Effector memory CD8-positive, alpha-beta T cell (primary cell): ENCODE measurements at places on chromosomes 1 and 21.

DNA sequence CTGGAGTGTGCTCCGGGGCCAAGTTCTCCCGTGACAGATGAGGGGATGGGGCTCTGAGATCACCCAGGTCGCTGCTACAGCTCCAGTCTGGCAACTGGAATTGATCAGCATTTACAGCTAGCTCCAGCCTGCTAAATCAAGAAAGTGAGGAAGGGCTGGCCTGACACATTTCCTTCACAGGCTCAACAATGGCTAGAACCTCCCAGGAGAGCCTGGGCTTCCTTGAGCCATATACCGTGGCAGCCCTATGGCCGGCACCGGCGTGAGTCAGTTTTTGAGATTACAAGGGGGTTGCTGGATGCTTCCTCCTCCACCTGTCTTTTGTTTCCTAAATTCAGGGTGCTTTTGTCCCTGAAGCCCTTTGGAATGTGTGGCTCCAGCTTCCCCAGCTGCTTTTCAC lies 104.2 kb downstream of the ETS2 start:
- H3K27me3 ChIP-seq: peaks cover 33% of the 10 kb centered on the region
- H3K36me3 ChIP-seq: no peaks in the 10 kb centered on the region
- H3K27ac ChIP-seq: no peak overlapping the region
- no peaks in the 10 kb centered on the region for H3K4me1 ChIP-seq
- no peak overlapping the region for H3K4me3 ChIP-seq

DNA sequence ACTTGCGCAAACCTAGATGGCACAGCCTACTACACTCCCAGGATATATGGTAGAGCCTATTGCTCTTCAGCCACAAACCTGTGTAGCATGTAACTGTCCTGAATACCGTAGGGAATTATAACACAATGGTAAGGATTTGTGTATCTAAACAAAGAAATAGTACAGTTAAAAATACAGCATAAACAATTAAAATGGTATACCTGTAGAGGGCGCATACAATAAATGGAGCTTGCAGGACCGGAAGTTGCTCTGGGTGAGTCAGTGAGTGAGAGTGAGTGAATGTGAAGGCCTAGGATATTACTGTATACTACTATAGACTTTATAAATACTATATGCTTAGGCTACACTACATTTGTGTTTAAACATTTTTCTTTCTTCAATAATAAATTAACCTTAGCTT lies 99.3 kb downstream of the PLD5 start:
- no peaks in the 10 kb centered on the region for H3K27me3 ChIP-seq
- no peaks in the 10 kb centered on the region for H3K36me3 ChIP-seq
- no peak overlapping the region for H3K27ac ChIP-seq
- no peaks in the 10 kb centered on the region for H3K4me1 ChIP-seq
- DNase-seq: no peak

GRCh38 chr21:28489162-28489561 lies 503.5 kb downstream of the LTN1 start:
- no peaks in the 10 kb centered on the region for H3K36me3 ChIP-seq
- H3K27me3 ChIP-seq: no peaks in the 10 kb centered on the region
- no peak overlapping the region for H3K27ac ChIP-seq
- no peaks in the 10 kb centered on the region for H3K4me1 ChIP-seq
- H3K4me3 ChIP-seq: no peak overlapping the region

DNA sequence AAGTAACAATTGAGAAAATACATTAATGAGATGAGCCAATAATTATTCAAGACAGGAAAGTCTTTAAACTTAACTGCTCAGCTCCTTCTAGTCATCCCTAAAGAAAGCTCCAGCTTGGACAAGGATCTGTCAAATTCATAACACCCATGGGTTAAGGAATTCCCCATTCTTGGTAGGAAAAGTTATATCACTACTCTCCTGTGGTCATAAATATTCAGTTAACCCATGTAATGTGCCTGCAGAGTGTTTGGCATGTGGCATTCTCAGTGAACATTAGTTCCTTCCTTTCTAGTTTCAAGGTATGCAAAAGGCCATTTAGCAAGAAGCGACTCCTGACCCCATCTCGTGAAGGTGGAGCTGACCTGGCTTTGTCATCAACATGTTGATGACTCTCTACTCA lies 76.7 kb upstream of the VCAM1 start:
- no peak overlapping the region for H3K27ac ChIP-seq
- DNase-seq: no peak
- no peaks in the 10 kb centered on the region for H3K36me3 ChIP-seq
- no peak overlapping the region for H3K4me3 ChIP-seq

GRCh38 chr1:103129796-103130195 lies 21.5 kb upstream of the COL11A1 start:
- no peaks in the 10 kb centered on the region for H3K4me1 ChIP-seq
- H3K4me3 ChIP-seq: no peak overlapping the region
- H3K36me3 ChIP-seq: no peaks in the 10 kb centered on the region
- no peak for DNase-seq
- H3K27me3 ChIP-seq: no peaks in the 10 kb centered on the region

DNA sequence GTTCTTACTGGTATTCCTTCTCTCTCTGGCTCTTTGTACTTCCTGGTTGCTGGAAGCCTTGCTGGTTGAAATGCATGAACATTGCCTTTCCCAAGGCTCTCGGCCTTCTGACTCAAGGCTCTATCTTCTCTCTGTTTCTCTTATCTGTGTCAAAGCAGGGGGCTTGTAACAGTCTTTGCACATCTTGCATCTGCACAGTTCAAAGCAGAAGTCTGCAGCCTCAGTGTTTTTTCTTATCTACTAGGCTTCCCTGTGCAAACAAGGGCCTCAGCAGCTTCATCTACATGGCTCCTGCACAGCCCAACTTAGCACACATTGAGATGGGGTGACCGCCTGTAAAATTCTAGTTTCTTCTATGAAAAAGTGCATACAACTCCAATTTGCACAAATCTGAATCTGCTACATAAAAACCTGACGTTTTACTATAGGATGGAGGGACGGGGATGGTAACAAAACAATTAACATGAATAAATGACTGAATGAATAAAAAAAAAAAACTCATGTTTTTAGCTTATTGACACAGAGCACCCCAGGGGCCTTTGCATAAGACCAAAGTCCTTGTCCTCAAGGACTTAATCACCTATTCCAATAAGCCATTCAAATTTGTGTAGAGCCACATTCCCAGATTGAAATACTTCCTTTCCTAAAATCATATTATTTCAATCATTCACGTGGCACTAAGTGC lies 458.3 kb downstream of the LMO4 start:
- H3K4me1 ChIP-seq: no peaks in the 10 kb centered on the region
- no peak overlapping the region for H3K4me3 ChIP-seq
- no peak overlapping the region for H3K27ac ChIP-seq
- no peak for DNase-seq

DNA sequence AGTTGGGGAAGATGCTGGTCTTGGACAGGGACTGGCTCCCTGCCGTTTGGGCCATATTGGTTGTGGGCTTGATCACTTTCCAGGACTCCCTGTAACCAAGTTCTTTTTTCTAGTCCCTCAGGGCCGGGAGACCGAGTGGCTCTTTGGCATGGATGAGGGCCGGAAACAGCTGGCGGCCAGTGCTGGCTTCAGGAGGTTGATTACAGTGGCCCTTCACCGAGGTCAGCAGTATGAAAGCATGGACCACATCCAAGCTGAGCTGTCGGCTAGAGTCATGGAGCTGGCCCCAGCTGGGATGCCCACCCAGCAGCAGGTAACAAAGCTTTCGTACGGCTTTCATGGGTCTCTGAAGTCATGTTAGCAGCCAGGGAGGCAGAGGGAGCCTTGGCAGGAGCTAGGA lies 4.3 kb downstream of the METTL13 start:
- peaks cover 43% of the 10 kb centered on the region for H3K4me1 ChIP-seq
- DNase-seq: no peak
- H3K36me3 ChIP-seq: peaks cover 54% of the 10 kb centered on the region
- H3K27ac ChIP-seq: no peak overlapping the region
- no peaks in the 10 kb centered on the region for H3K27me3 ChIP-seq
- H3K4me3 ChIP-seq: no peak overlapping the region

- DNase-seq: no peak
- H3K4me1 ChIP-seq: no peaks in the 10 kb centered on the region
- no peak overlapping the region for H3K27ac ChIP-seq
- no peak overlapping the region for H3K4me3 ChIP-seq
- H3K36me3 ChIP-seq: no peaks in the 10 kb centered on the region
Measured at GRCh38 chr21:23949493-23949892, 1657.8 kb downstream of the MRPL39 start.

DNA sequence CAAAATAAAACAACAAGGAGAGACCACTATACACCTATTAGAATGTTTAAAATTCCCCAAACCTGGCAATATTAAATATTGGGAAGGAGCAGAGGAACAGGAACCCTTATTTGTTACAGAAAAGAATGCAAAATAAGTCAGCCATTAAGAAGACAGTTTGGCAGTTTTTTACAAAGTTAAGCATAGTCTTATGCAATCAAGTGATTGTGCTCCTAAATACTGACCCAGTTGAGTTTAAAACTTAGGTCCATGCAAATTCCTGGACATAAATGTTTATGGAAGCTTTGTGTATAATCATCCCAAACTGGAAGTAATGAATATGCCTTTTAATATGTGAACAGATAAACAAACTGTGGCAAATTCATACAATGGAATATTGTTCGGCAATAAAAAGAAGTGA lies 72.9 kb upstream of the RGS4 start:
- no peaks in the 10 kb centered on the region for H3K36me3 ChIP-seq
- DNase-seq: no peak
- H3K27me3 ChIP-seq: peaks cover 18% of the 10 kb centered on the region
- no peak overlapping the region for H3K4me3 ChIP-seq
- no peak overlapping the region for H3K27ac ChIP-seq

GRCh38 chr1:235954306-235955283 lies 87.9 kb upstream of the LYST start:
- peaks cover 5% of the 10 kb centered on the region for H3K36me3 ChIP-seq
- peak; percentile 47 for DNase-seq
- H3K27me3 ChIP-seq: no peaks in the 10 kb centered on the region
- peak overlapping the region; percentile 69 for H3K4me3 ChIP-seq
- H3K4me1 ChIP-seq: peaks cover 32% of the 10 kb centered on the region

- no peak for DNase-seq
- H3K27me3 ChIP-seq: no peaks in the 10 kb centered on the region
- H3K27ac ChIP-seq: no peak overlapping the region
- no peaks in the 10 kb centered on the region for H3K4me1 ChIP-seq
Measured at GRCh38 chr1:83098791-83099190, 900.1 kb downstream of the TTLL7 start.

GRCh38 chr1:112983537-112984131 lies 27.6 kb upstream of the SLC16A1 start:
- no peaks in the 10 kb centered on the region for H3K36me3 ChIP-seq
- no peak for DNase-seq
- H3K4me3 ChIP-seq: no peak overlapping the region

DNA sequence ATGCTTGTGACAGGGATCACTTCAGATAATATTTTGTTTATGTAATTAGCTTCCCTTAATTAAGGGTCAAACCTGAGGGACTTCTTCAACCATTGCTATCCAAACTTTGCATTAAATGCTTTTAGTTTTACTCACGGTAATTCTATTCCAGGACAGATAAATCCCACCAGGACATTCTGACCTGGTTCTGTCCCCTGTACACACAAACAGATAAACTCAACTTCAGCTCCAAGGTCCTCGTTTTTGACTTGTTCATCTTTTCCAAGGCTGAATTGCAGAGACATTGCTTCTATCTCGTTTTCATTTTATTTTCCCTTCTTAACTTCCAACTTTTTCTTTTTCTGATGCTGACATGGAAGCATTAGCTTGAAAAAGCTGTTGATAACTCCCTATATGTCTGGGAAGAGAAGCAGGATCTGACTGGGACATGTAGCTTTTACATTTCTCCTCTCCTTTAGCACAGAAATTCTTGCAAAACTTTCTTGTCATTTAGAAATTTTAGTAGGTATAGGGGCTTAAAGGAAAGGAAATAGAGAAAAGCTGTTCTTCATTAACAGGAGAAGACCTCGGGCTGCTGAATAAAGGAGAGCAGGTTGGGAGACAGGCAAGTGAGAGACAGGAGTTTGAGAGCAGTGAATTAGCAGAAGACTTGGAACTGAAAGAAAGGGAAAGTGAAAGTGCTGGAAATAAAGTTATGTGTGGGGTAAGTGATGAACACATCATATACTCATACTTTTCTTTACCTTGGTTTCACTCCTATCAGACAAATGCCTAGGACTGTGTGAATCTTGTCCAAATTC lies 231.7 kb upstream of the B3GALT2 start:
- no peaks in the 10 kb centered on the region for H3K36me3 ChIP-seq
- no peak for DNase-seq
- peak overlapping the region; percentile 70 for H3K4me3 ChIP-seq

DNA sequence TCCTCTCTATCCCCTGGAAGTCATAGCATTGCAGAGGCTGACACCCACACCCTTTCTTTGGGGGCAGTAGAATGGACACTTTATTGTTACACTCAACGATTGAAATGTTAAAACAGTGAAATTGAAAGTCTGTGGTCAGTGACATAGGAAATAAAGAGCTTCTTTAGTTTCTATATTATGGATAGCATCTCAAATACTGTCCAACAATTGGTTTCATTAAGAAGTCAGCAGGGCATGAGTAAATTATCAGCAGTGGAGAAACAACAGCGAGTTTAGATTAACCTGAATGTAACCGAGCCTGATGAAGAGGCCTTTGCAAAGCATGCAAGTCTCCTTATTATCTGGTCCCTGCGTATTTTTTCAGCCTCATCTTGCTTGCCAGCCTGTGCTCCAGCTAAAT lies 350.7 kb downstream of the NTNG1 start:
- H3K4me3 ChIP-seq: no peak overlapping the region
- no peaks in the 10 kb centered on the region for H3K36me3 ChIP-seq
- no peak overlapping the region for H3K27ac ChIP-seq
- no peaks in the 10 kb centered on the region for H3K4me1 ChIP-seq
- no peak for DNase-seq

GRCh38 chr1:178645157-178645807 lies 79.8 kb upstream of the RALGPS2 start:
- no peak for DNase-seq
- no peak overlapping the region for H3K4me3 ChIP-seq
- H3K36me3 ChIP-seq: no peaks in the 10 kb centered on the region

GRCh38 chr1:111015222-111015621 lies 51.5 kb upstream of the LRIF1 start:
- no peaks in the 10 kb centered on the region for H3K36me3 ChIP-seq
- no peaks in the 10 kb centered on the region for H3K4me1 ChIP-seq
- H3K27ac ChIP-seq: no peak overlapping the region

DNA sequence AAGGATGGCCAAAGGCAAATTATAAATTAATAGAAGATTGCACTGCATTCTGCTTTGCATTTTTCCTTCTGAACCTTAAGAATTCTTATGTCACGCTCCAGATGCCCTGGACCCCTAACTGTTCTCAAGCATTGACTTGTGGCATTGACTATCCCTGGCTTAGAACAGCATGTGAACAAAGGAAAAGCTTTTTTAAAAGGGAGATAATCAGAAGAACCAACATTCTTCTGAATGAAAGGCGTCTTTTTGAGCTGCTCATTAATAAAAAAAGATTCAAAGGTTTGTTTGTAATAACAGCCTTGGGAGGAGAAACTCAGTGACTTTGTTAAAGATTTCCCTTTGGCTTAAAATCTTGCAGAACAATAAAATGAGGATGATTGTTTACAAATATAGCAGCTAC lies 105.5 kb downstream of the TNNI3K start:
- no peaks in the 10 kb centered on the region for H3K4me1 ChIP-seq
- no peaks in the 10 kb centered on the region for H3K27me3 ChIP-seq
- H3K36me3 ChIP-seq: no peaks in the 10 kb centered on the region
- no peak overlapping the region for H3K27ac ChIP-seq
